ENCODE measurements at places on chromosomes 11 and 22.

DNA sequence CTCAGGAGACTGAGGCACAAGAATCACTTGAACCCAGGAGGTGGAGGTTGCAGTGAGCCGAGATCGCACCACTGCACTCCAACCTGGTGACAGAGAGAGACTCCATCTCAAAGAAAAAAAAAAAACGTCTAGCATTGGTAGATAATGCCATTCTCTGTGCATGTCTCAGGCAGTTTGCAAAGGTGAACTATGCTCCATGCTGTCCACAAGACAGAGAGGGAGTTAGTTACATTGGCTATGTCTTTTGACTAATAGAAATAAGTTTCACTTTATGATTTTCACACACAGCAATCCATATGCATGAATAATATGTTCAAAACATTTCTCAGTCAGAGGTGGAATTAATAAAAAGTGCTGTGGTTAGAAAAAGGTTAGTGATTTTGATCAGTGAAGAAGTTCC lies 591.4 kb downstream of the ETS1 start:
- DNase-seq = no peak

DNA sequence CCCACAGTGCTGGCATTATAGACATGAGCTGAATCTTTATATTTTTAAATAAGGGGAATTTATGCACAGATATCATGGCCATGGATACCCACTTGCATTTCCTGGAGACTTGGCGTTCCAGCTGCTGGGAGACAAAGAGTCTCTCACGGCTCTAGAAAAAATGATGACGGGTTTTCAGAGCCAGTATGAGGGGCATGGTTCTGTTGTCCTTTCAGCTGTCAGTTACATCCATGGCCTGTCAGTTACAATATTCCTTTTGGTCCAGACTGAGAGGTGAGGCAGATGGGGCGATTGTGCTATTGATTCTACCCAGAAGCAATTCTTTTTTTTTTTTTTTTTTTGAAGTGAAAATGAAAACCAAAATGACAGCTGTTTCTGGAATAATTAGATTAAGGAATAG lies 29.7 kb downstream of the USH1C start:
- no peak for DNase-seq

- DNase-seq = no peak
Measured at GRCh38 chr11:33976495-33977199, 74.9 kb upstream of the CAPRIN1 start.

- DNase-seq = no peak
Measured at GRCh38 chr11:11173316-11174025, 179.6 kb downstream of the CSNK2A3 start.

DNA sequence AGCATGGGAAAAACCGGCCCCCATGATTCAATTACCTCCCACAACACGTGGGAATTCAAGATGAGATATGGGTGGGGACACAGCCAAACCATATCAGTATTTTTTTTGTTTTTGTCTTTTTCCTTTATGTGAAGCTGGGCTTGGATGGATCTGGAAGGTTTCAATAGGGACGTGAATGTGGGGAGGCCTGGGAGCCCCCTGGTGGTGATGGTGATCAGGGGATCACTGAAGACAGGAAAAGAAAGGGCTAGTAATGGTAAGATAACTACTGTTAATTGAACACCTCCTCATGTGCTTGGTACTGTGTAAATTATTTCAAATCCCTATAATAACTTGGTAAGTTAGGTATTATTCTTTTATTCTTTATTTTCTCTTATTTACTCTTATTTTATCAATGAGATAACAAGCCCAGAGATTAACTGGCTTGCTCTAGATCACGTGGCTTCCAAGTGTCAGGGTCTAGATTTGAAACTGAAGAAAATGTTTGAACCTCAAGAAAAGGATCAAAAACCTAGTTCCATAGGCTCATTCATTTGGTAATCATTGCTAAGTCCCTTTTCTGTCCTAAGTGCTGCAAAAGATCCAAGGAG lies 364.2 kb downstream of the TENM4 start:
- peak; percentile 41 for DNase-seq

- DNase-seq = no peak
Measured at GRCh38 chr22:27133019-27133431, 475.6 kb downstream of the MIAT start.

GRCh38 chr11:73465023-73465675 lies 89.0 kb downstream of the RELT start:
- no peak for DNase-seq

DNA sequence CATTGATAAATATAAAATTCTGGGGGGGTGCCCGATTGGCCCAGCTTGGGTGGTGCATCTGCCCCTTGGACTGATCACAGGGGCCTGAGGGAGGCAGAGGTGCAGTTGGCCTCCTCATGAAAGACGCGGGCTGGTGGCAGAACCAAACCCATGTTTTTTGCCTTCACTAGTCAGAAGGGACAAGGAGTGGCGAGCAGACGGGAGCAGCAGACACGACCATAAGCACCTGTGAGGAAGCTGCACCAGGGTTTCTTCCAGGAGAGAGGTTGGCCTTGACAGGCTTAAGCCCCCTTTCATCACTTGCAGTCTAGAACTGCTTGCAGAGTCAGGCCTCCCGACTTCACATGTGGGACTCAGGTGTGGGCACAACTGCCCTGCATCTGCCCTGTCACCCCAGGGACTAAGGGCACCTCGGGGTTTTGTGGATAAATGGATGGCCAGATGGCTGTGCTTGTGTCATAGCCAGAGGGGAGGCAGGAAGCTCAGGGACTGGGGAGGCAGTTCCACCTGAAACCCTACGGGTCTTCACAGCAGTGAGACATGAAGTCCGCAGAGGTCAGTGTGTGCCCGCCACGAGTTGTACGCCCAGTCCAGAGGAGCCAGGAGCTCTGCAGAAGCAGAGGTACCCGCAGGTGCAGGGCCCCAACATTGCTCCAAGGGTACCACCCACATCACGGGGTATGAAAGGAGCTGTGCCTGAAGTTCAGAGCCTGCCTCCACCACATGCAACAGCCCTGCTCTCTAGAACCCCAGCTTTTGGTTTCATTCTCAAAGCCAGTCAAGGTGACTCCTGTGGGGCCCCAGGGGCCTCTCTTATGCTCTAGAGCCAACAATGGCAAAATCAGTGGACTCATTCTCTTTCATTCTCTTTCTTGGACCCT lies 18.2 kb upstream of the SYT13 start:
- DNase-seq = no peak

- DNase-seq = no peak
Measured at GRCh38 chr11:124732230-124732629, 7.5 kb upstream of the NRGN start.

DNA sequence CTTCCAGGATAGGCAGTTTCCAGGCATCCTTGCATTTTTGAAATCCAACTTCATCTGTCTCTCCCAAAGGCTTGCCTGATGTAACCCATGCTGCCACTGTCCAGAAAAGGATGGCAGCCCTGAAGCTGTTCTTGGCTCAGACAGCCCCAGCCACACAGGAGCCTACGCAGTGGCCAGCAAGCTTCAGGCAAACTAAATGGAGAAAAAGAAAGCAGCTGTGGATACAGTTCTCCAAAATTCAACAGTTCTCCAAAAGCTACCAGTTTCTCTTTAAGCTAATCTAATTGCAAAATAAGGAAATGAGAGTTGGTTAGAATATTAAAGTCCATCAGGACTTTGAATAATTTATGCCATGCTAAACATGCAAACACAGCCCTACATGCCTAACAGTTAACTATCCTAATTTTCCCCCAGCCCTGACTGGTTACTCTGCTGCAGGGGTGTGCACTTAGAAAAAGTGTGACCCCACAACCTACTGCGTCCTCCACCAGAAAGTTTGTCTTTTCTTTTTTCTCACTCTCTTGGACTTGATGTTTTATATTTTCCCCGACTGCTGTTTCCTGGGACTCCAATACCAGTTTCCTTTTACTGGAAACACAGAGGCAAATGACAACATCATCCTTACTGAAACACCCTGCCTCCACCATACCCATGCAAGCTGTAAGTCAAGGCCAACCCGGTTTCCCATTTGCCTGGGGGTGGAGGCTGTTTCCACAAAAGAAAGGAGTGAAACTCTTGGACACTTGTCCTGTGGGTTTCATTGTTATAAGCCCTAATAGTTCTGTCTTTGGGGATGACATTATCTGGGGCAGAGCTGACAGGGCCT lies 69.1 kb upstream of the OR5AN1 start:
- no peak for DNase-seq

GRCh38 chr11:102384419-102385079 lies 37.5 kb downstream of the BIRC2 start:
- peak; percentile 36 for DNase-seq

GRCh38 chr11:2128130-2128510 lies 11.1 kb downstream of the IGF2 start:
- DNase-seq = no peak

- peak; percentile 96 for DNase-seq
Measured at GRCh38 chr11:45173064-45173463, 26.6 kb downstream of the PRDM11 start.

DNA sequence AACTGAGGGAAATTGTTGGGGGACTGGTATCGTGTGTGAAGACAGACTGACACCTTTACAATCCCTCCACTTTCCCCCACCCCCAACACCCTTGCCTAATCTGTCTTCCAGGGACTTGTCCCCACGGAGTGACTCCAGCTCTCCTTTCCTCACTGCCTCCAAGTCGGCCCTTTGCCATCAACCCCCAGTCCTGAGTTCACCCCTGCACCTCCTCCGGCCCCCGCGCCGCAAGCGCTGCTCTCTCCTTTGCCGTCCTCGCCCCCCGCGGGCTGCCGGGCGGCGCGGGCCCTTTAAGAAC lies 183 bp upstream of the ABCG4 start:
- no peak for DNase-seq

- no peak for DNase-seq
Measured at GRCh38 chr11:30023074-30023473, 6.2 kb upstream of the KCNA4 start.

GRCh38 chr11:12840871-12841660 lies 166.8 kb downstream of the TEAD1 start:
- peak; percentile 23 for DNase-seq

DNA sequence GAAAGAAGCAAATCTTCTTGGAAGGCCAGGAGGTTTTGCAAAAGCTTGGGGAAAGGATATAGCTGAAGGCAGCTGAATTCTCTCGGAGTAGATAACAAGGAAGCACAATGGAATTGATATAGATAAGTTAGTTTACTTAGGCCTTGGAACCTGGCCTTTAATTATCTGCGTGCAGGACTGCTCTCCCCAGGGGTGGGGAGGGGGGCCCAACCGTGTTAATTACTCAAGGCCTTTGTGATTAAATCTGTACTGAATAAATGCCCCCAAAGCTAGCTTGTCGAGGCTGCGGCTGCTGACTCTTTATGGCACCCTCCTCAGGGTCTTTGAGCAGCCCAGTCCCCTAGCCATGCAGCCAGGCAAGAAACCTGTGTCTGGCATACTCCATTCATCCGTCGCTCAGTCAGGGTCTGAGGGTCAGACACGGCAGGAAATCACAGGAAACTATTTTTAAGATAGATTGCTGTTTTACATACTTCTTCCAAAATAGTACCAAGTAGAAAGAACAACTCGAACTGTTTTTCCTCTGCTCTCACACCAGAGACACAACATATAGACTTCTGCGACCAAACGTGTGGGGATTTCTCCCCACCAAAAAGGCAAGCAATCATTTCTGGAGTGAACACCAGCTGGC lies 36.5 kb downstream of the MS4A2 start:
- no peak for DNase-seq

GRCh38 chr22:31750365-31751284 lies 693 bp upstream of the PRR14L start:
- no peak for DNase-seq

GRCh38 chr11:13260201-13260962 lies 17.2 kb upstream of the BMAL1 start:
- DNase-seq = no peak
